Retinal pigment epithelial cell (primary cell): ENCODE measurements at places on chromosomes 11 and 22.

DNA sequence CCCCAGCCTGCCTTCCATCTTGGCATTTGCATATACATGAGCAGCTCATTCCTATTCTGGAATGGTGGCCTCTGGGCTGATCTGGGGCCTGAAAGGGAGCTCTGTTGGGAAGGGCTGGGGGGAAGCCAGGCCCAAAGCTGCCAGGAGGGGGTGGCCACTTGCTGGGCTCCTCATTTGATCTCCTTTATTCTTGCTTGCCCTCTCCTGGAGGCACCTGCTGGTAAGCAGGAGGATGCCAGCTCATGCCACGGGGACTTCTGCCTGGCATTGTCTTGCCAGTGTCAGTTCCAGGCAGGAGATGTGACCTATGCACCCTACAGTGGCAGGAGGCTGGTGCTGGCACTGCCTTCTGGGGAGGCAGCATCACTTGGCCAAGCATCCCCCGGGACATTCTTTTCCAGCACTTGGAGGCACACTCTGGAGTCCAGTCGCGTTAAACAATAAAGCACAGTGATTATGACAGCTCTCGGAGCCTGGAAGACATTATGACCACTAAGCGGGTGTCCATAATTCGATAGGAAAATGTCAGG lies 128.3 kb downstream of the NTM start:
- no peak for DNase-seq

GRCh38 chr22:19515654-19516377 lies 8.4 kb downstream of the CLDN5 start:
- no peak for DNase-seq

DNA sequence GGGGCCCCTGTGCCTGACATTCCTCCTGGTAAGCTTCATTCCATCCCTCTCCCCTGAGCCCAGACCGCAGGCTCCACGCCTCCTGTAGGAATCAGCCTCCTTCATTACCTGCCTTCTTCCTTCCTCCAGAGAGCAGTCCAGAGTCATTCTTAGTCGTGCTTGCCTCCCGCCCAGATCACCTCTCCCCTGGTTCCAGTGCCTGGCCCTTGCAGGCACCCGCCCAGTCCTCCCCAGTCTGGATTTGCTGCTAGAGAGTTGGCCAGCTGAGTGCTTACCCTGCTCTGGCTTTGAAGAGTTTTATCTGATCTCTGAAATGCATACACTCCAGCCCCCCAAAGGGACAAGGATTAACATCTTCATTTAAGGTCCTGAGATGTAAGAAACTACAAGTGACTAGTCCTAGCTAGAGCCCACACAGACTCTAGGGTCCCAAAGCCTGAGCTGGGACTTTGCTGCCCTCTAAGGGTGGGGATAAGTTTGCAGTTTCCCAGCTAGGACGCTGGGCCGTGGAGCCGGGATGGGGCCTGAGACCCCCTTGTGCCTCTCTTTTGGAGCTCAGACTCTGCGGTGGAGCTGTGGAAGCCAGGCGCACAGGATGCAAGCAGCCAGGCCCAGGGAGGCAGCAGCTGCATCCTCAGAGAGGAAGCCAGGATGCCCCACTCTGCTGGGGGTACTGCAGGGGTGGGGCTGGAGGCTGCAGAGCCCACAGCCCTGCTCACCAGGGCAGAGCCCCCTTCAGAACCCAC lies 1.6 kb downstream of the NR1H3 start:
- DNase-seq = no peak

DNA sequence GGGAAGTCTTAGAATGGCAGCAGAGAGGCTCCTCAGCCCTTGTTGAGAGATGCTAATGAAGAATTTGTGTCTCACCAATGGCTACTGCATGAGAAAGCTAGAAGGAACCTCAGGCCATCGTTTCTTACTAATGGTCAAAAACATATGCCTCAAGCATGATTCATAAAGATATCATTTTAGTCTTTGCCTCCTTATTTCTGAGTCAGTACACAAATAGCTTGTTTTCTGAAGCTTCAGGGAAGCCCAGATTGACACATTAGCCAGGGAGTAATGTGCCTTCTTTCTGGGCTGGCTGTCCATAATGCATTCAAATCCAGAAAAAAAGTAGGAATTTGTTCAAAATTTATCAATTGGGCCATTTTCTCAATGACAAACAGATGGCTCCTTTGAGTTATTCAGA lies 169.4 kb upstream of the ZBED5 start:
- no peak for DNase-seq

DNA sequence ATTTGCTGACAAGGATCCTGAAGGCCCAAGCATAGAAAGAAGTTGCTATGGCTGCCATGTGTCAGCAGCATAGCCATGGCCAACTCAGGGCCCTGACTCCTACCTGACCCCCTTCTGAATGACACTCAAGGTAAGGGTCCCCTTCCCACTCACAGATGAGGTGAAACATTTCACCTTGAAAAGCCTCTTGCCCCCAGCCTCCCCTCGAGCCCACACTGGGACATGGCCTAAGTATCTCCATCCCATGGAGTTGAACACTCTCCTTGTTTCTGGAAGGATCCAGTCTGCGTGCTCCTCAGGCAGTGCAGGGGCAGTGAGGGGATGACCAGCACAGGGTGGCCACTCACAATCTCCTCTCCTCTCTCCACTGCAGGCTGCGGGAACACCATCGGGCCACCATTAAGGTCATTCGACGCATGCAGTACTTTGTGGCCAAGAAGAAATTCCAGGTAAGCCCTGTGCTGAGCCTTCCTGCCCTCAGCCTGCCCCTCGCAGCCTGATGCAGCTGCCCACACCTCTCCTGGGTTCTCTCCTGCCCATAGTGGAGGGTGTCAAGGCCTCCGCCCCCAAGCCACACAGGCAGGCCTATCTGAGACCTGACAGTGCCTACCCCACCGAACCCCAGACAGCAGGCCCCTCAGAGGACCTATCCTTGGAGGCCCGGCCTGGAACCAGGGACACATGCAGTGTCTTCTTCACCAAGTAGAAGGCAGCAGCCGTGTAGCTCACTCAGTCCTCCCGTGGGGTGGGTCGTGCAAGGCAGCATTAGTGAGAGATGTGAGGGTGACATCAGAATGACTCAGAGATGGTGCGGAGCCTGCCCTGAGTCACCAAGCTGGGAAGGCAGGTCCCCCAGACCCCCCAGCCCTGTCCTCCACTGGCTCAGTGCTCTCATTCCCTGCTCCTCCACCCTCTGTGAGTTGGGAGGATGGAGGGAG lies 68.9 kb upstream of the KCNQ1OT1 start:
- DNase-seq = no peak

GRCh38 chr11:69892237-69892985 lies 73.2 kb upstream of the FGF3 start:
- DNase-seq = no peak

DNA sequence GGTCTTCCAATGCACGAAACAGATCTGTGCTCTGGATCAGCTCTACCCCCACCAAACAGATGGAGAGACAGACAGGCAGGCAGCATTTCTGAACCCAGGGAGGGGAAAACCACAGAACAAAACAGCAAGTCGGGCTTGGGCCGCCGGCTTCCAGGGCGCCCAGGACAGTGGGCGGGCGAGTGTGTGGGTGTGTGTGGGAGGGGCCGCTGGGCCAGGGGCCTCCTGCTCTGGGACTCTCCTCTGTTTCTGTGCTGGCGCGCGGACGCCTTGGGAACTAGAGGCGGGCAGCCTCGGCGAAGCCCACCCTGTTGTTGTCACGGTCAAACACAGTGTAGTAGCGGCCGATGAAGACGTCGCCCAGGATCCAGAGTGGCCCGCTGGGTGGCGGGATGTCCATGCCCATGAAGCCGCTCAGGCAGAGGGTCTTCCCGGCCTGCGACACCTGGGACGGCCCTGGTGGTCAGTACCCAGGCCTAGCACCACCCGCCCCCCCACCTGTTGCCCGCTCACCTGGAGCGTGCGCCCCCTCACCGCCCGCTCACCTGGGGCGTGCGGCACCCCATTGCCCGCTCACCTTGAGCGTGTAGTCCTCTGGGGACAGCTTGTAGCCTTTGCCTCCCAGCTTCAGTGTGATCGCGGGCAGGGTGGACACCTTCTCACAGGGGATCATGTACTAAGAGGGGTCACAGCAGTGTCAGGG lies 3.0 kb upstream of the IFITM10 start:
- no peak for DNase-seq

DNA sequence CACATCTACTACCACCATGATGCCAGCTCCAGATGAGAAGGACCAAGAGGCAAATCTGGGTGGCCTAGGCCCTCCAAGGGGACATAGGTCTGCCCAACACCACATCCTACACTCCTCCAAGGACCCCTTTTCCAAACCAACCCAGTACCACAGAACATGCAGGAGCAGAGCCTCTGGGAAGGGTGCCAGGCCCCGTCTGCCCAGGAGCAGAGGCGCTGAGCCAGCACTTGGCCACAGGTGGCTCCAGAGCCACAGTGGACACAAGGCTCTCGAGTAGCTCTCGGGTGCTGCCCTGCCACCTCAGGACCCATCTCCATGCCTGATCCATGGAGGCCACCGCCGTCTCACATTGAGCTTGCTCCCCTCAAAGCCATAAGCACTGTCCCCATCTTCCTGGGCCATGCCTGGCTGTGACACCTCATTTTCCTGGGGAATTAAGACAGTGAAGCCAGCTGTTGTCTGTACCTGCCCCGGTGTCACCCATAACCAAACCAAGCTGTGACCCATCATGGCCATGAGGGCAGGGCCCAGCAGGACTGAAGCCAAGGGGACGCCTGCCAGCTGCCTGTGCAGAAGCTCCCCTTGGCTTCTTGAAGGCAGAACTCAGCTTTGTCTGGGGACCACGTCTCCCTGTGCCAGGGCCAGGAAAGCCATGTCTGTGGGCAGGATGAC lies 7.4 kb downstream of the MOB2 start:
- no peak for DNase-seq
